ENCODE measurements at places on chromosomes 5 and 9.

- no peak for DNase-seq
These were observed 98.6 kb upstream of the EQTN start for GRCh38 chr9:27395484-27395921.

DNA sequence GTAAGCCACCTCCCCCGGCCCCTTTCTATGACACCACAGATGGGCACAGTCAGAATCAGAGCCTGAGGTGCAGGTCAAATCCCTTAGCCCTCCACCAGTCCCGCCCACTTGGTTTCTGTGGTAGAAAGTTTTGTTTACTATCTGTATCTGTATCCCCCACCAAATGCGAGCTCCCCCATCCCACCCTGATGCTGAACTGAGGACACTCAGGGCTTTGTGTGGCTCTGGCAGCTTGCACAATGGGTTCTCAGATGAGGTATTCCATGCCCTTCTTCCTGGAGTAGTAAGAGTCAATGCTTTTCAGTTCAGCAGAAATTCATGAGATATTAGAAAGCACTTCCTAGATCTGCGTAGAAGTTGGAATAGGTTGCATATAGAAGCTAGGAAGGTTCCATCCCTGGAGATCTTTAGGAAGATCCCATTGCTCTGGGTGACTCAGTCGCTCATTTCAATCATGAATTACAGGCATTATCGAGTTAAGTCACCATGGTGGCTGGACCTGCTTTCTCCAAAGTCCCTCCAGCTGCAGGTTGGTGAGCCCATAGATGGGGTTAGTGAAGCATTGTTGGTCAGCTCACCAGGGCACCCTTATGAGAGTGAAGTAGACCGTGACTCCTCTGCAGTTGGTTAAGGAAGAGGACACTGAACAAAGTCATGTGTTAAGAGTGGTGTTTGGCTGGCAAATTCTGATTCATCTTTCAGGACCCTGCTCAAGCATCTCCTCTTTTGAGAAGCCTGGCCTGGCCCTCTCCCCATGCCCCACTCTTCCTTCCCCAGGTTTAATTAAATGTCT, 10.6 kb upstream of the KCNIP1 start:
- no peak for DNase-seq

DNA sequence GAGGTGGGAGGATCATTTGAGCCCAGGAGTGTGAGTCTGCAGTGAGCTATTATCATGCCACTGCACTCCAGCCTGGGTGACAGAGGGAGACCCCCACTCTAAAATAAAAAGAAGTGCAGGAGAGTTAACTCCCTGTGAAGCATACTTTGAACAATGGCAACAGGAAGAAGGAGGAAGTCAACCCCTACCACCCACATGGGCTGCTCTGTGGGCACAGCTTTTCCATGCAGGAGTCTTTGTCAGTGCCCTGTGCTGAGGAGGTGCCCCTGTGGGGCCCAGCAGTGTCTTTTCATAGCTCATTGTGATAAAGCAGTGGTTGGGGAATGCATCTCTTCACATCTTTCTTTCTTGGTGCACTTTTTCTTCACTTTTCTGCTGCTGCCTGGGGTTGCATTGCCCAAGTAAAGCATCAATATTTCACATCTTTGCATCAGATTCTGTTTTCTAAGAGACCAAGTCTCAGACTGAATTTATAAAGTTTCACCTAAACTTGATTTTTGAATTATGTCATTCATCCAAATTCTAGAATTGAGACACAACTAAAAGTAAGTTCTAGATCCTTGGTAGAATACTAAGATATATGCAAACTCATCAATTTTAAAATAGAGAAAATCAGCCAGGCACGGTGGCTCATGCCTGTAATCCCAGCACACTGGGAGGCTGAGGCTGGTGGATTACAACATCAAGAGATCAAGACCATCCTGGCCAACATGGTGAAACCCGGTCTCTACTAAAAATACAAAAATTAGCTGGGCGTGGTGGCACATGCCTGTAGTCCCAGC, 316.6 kb downstream of the DNAH5 start:
- no peak for DNase-seq

GRCh38 chr9:73980754-73981153, 516.4 kb upstream of the RORB start:
- no peak for DNase-seq

DNA sequence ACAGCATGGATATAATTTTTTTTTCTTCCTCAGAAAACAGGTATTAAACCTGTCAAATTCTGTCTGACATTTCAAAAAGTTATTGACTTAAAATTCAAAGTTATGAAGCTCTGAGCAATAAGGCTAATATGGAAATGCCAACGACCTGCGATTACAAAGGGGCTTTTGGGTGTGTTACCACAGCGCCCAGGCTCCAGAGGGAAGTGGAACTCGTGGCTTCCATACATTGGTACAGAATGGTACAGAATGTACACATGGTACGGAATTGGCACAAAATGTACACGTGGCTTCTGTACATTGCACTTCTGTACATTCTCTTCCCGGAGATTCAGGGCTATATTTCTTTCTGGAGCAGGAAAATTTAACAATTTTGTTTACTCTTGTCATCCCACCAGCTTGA, 225.1 kb upstream of the TBCA start:
- no peak for DNase-seq

DNA sequence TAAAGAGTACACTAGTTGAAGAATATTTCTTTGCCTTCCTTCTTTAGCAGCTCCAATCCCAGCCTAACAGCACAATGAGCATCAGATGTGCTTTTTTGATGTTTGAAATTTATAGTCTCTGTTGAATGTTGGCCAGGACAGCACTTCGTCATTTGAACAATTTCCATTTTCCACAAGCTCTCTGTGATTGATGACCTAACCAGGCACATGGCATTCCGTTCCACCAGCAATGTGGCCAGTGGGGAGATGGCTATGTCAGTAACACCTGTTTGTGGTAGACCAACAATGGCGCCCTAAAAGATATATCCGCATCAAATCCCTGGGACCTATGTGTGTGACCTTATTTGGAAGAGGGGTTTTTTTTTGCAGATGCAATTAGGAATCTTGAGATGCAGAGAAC, 66.8 kb downstream of the PALM2AKAP2 start:
- no peak for DNase-seq

- no peak for DNase-seq
These were observed 272.3 kb downstream of the GLIS3 start for GRCh38 chr9:4027606-4028005.

GRCh38 chr5:173919443-173919842, 31.3 kb downstream of the CPEB4 start:
- DNase-seq = no peak

- no peak for DNase-seq
These were observed 52.1 kb upstream of the NFIB start for GRCh38 chr9:14366076-14366475.

DNA sequence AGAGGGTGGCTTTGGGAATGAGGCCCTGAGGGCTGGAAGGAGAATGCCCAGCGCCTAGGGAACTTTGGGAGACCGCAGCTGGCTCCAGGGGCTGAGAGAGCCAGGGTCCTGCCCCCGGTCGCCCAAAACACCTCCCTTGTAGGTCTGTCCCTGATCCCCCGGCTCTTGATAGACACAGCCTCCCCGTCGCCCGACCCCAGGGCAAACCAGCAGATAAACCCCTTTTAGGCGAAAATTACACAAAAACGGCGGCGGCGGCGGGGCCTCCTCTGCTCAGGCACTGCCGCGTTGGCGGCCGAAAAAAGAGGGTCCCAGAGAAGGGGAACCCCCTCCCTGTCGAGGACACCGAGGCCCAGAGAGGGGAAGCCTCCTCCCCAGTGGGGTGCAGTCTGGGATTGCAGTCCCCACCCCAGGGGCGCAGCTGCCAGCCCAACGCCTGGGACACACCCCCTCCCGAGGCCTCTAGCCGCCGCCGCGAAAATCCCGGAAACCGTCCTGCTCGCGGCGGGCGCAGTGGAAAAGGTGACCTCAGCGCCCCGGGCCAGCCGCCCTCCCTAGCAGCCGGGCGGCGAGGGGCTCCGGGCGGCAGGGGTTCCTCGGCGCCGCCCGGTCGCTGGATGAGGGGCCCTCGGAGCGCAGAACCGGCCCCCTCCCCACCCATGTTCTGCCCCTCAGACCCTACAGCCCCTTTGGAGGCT, 3.1 kb upstream of the BARX1 start:
- DNase-seq = no peak

DNA sequence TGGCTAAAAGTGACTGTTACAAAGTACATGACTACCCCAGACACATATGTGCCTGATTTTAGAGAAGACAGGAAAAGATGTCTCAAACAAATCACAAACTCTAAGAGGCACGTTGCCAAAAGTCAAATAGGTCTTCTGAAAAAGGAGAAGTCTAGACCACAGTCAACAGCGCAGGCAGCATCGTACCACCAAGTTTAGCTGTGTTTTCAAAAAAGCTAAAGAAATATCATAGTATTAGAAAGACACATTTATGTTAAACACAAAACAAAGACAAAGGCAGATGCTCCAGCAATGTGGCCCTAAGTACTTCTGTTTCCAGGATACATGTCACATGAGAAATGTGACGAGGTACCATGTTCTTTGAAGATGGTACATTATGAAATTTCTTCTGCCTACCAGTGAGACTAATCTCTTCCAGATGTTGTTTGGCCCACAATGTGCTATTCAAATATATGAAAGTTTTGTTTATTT, 43.5 kb downstream of the LPAR1 start:
- no peak for DNase-seq

All from stimulated activated CD4-positive, alpha-beta T cell treated with anti-CD3 and anti-CD28 coated beads, Interleukin-1b, Interleukin-23, amount 100 ng/mL, for 1 hour (primary cell).